ENCODE measurements at places on chromosomes 5 and 9.

DNA sequence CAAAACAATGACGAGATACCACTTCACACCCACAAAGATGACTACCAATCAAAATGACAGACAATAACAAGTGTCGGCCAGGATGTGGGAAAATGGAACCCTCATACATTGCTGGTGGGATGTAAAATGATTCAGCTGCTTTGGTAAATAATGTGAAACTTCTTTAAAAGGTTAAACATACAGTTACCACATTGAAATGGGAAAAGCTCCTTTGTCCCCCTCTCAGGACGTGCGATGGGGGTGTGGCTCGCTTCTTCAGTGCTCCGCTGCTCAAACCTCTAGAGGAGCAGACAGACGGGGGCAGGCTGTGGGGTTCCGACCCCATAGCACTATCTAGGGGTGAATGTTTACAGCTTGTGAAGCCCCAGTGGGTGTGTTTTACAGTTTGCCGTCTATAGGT is 8.0 kb upstream of the PLPP6 start:
- no peak for DNase-seq

- no peak for DNase-seq
Measured at GRCh38 chr9:107112707-107113243, 170.3 kb upstream of the RAD23B start.

DNA sequence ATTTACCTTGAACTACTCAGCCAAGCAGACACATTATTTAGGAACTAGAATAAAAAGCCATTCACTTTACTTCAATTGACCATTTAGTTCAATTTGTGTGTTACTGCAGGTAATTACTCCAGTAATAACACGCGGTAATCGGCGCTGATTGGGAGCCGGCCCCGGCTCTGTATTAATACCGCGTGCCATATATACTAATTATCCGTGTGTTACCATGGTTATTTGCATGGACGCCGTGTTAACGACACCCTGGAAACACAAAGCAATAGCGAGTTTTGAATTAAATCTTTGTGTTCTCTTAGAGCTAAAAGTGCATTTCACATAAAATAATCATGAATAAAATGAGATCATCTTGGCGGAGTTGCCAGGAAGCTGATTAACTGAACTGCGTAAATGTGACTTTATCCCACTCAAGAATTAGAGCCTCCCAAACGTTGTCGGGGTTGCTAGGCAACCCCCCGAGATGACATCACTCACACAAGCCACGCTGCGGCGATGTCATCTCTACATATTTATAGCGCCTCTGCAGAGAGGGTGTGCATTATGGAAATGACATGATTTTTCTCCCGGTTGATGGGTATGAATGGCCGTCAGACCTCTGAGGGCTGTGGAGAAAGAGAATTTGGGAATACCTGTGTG is 41.4 kb upstream of the RNU6ATAC start:
- no peak for DNase-seq

DNA sequence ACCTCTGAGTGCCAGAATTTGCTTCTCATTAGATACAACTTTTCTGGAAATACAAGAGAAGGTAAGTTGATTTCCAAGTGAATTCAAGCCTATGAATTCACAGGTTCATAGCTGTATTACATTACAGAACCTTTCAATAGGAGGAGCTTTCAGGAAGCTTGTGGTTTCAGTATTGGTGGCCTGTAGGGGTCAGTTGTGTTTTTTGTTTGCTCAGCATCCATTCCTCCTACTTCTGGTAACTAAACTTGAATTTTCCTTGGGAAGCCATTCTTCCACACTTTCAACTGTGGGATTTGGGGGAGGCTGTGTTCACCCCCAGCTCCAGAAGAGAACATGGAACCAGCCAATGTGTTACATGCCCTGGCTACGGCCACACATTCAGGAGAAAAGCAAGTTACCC is 5.6 kb upstream of the CYSTM1 start:
- no peak for DNase-seq

DNA sequence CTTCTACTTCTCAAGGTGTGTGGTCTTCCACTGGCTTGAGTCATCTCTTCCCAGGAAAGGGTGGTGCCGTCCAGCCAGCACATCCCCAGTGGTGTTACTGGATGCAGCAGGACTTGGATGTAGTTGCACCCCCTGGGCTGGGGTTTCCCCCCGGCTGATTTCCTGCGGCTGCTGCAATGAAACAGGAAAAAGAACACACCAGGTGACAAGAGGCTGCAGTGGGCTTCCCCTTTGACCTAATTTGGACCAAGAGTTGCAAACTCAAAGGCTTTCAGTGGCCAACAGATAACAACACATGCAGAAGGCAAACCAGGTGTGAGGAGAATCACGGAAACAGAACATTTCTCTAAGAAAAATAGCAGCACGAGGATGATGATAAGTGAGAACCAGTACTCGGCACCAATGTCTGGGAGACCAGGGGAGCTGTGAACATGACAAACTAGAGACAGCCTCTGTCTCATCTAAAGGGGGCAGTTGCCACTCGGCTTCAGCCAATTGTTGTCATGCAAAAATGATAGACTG is 83.7 kb downstream of the PDE6A start:
- no peak for DNase-seq

Data from T-helper 1 cell (primary cell).